Immature natural killer cell (primary cell): ENCODE measurements at places on chromosomes 7 and 10. TPM values are rescaled to one million over a fixed set of nuclear protein-coding genes. Genes with fewer than 3 reads are reported as not detected.

CDK1 gene
- 8.3 TPM for polyA plus RNA-seq

BHLHA15 gene
- not detected for polyA plus RNA-seq

NME8 gene
- 14.1 TPM for polyA plus RNA-seq

CALCR gene
- polyA plus RNA-seq: not detected

GRM3 gene
- not detected for polyA plus RNA-seq

- no peak overlapping the region for H3K27ac ChIP-seq
- H3K4me1 ChIP-seq: no peaks in the 10 kb centered on the region
- no peak overlapping the region for H3K4me3 ChIP-seq
- no peaks in the 10 kb centered on the region for H3K27me3 ChIP-seq
- H3K36me3 ChIP-seq: no peaks in the 10 kb centered on the region
Observed at GRCh38 chr7:113649556-113649955, 269.3 kb downstream of the PPP1R3A start.

- no peaks in the 10 kb centered on the region for H3K4me1 ChIP-seq
- no peak for DNase-seq
- H3K27ac ChIP-seq: no peak overlapping the region
- peaks cover 2% of the 10 kb centered on the region for H3K27me3 ChIP-seq
- H3K4me3 ChIP-seq: no peak overlapping the region
Observed at GRCh38 chr7:47455872-47456185, 126.1 kb downstream of the TNS3 start.

- H3K27me3 ChIP-seq: peaks cover 4% of the 10 kb centered on the region
- no peak for DNase-seq
- H3K27ac ChIP-seq: no peak overlapping the region
- H3K36me3 ChIP-seq: no peaks in the 10 kb centered on the region
- H3K4me3 ChIP-seq: no peak overlapping the region
Observed at GRCh38 chr7:158285383-158285770, 302.2 kb downstream of the PTPRN2 start.

GRCh38 chr10:29316308-29317026 lies 27.6 kb downstream of the LYZL1 start:
- no peak for DNase-seq
- H3K27ac ChIP-seq: no peak overlapping the region
- H3K36me3 ChIP-seq: no peaks in the 10 kb centered on the region
- peaks cover 8% of the 10 kb centered on the region for H3K4me1 ChIP-seq
- H3K4me3 ChIP-seq: no peak overlapping the region
- H3K27me3 ChIP-seq: peaks cover 15% of the 10 kb centered on the region

- no peak overlapping the region for H3K4me3 ChIP-seq
- no peak overlapping the region for H3K27ac ChIP-seq
- no peaks in the 10 kb centered on the region for H3K27me3 ChIP-seq
- no peaks in the 10 kb centered on the region for H3K4me1 ChIP-seq
Observed at GRCh38 chr10:95266674-95267095, 24.1 kb downstream of the PDLIM1 start.

GRCh38 chr10:119859420-119860258 lies 13.0 kb downstream of the MCMBP start:
- H3K27me3 ChIP-seq: no peaks in the 10 kb centered on the region
- H3K27ac ChIP-seq: no peak overlapping the region
- H3K36me3 ChIP-seq: peaks cover 15% of the 10 kb centered on the region
- H3K4me1 ChIP-seq: peaks cover 32% of the 10 kb centered on the region
- peak; percentile 34 for DNase-seq

DNA sequence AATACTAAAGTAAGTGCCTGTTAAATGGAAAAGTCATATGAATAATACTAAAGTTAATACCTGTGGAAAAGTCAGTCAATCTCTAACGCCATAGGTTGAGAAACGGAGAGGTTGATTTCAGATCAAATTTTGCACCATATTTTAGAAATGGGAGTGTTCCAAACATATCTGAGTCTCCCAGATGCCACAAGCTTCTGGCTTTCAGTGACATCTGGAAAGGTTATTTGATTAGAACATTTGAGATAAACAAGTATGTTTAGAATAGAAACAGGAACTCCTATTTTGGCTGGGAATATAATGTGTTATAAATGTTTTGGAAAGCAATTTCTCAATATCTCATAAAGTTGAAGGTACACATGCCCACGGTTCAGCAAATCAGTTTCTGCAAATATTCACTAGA lies 5.8 kb downstream of the MACC1 start:
- no peaks in the 10 kb centered on the region for H3K4me1 ChIP-seq
- no peaks in the 10 kb centered on the region for H3K27me3 ChIP-seq
- H3K27ac ChIP-seq: no peak overlapping the region
- H3K4me3 ChIP-seq: no peak overlapping the region

DNA sequence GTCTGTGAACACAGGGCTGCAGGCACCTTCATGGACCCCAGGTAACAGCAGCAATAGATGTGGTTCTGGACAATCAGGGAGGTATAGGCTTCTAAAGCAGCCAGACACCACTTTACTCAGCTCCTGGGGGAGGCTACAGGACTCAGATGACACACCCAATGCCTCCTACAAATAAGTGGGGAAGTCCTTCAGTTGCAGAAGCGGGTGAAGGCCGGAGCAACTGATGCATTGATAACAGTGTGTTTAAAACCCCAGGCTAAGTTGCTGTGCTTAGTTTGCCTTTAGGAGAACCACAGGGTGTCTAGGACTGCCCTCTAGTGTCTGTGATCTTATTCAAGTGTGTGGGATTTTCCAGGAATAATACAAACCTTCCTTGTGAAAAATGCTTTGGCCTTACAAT lies 5.9 kb upstream of the ITGA8 start:
- H3K27ac ChIP-seq: no peak overlapping the region
- H3K4me1 ChIP-seq: no peaks in the 10 kb centered on the region
- peaks cover 8% of the 10 kb centered on the region for H3K27me3 ChIP-seq
- DNase-seq: no peak
